SHP77 (cell line): ENCODE measurements at places on chromosomes 3 and 15.

GRCh38 chr15:25882466-25882865 is 19.3 kb upstream of the ATP10A start:
- DNase-seq = no peak

DNA sequence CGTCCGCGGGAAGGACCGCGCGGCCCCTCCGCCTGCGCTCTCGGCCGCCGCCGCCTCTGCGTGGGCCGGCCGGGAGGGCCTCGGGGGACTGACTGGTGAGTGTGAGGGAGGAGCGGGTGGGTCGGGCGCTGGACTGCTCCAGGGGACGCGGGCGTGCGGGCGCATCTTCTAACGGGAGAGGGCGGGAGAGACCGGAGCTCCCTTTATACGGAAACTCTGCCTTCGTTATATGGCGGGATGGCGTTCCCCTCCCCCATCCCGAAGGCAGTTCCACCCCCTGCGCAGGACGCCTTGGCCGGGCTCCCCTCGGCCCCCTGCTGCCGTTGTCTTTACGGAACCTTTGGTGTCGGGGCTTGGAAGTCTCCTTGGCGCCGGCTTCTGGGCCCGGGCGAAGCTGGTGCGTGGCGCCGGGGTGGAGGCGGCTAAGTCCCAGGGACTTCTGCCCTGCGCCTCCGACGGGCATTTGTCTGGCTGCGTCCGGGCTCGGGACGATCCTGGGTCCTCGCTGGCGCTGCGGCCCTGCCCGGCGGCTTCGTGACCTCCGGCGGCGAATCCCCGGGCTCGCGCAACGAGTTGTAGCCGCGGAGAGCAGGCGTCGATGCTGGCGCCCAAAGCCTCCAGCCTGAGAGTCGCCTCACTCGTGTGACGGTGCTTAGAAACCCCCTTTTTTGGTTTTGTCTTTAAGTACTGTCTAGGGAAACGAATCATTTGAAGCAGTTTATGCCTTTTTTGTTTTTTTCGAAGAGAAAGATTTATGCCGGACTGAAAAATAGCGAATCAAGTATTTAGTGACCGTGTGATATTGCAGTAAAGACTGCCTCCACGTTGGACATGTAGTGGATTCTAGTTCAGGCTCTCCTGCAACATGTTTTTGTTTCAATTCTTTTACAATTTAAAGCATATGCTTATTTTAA is 623 bp downstream of the ZNF639 start:
- peak; percentile 46 for DNase-seq

- no peak for DNase-seq
Measured at GRCh38 chr15:68436680-68437079, 4.7 kb upstream of the ITGA11 start.

DNA sequence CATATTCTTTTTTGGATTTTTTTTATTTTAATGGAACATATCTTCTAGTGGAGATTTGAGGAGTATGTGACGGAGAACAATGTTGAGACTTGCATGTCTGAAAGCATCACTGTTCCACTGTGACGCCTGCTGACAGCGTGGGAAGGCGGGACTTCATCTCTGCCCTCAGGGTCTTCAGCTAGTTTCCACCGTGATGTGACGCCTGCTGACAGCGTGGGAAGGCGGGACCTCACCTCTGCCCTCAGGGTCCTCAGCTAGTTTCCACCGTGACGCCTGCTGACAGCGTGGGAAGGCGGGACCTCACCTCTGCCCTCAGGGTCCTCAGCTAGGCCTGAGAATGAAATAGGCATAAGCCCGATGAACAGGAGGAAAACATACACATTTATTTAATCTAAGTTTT is 70.7 kb downstream of the LMLN start:
- DNase-seq = no peak

DNA sequence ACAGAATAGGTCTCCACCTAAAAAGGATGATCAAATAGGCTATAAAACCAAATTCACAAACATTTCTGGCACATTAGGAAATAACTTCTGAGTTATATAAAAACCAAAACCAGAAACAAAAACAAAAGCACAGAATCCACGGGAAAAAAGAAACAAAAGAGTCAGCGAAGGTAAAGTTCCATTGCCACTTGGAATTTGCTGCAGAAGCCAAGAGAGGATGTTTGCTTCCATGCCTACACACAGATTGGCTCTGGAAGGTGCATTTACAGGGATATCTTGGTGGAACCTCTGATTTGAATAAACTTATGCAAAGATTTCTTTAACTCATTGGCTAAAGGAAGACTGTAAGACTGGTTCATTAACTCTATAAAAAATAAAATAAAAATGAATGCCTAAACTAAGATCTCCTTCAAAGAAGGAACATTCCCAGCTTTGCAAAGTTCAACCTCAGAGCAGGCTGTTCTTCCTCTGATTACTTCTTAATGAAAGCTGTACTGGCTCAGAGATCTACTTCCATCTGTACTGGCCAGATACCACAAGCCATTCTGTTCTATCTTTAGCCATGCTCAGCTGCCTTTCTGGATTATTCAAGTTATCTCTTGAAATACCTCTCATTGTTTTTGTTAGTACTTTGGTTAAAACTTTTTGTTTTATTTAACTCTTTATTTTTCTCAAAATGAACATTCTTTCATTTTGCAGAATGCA is 537.5 kb upstream of the CCDC54 start:
- no peak for DNase-seq

- no peak for DNase-seq
Measured at GRCh38 chr3:143024351-143024960, 23.1 kb downstream of the U2SURP start.

- no peak for DNase-seq
Measured at GRCh38 chr3:109642025-109642424, 304.7 kb upstream of the DPPA4 start.

DNA sequence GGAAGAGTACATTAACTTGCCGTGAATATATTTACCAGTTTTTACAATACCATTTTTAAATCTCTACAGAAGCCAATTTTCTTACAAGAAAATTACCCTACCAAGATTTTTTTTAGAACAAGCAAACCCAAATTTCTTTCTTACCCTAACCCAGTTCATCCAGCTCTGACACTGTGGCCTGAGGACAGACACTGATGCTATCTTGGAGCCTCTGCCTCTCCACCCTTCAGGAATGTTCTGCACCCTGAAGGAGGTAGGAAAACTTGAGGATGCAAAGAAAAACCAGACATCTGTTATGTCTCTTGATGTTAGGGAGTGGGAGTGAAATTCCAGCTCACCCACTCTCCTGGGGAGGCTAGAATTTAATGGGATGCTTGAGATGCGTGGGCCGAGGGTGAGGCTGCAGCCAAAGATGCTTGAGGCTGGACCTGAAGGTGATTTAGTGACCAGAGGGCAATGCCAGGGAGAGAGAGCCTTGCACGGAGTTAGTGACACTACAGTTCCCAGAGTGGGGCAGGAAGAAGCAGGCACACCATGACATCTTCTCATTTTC is 69.9 kb downstream of the LIPC start:
- no peak for DNase-seq

DNA sequence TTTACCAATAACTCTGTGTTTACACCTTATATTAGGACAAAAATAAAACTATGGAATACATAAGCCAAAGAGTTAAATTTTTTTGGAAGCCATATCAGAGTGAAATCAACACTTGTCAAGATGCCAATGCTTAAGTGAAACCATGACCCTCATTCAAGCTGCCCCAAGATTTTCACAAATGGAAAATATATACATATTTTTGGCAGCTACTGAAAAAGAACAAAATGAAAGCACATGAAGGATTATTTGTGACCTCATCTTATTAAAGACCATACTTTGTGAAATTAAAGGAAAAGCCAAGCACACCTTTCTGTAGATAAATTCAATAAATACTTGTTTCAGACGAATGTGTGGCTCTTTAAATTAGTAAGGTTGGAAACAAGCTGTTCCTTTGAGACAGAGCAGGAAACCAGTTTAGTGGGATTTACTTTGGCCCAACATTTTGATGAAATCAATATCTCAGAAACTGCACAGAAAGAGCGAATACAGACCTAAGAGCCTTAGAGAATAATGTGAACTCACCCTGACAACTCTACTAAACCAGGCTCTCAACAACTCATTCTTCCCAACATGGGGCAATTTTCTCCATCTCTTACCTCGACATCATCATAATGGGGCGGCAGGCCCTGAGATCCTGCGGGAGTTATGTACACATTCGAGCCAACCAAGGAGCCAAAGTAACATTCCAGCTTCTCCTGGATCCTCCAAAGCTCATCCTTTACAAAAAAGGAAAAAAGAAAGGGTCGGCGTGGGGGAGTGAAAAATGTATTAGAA is 11.1 kb downstream of the RIOX2 start:
- no peak for DNase-seq

DNA sequence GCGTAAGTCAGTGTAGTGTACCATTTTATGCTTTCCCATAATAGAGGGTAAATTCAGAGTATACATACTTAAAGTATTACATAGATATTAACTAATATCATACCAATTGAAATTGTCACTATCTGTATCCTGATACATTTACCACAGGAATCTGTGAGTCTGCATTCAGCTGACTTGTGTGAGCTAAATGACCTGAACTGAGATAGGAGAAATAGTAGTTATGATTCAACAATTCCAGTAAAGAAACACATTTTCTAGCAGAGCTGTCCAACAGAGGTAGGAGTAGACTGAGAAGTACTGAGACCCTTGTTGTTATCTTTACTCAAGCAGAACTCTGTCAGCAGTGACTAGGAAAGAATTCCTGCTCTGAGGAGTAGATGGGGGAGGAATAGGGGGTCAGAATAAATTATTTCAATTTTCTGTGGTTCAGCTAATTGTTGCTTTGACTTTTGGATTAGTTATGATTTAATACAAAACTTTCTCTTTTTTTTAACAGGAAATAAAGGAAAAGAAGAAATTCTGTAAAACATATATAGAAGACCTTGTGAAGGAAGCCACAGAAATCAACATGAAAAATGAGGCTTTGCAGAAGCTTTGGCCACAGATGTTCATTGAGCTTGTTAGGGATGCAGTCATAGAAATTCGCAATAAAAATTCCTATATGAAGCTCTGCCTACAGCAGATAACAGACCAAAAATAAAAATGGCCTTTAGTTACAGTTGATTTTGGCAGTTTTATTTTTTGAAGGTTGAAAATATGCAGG is 66.2 kb upstream of the THSD4 start:
- no peak for DNase-seq

- no peak for DNase-seq
Measured at GRCh38 chr3:141335531-141336061, 32.7 kb upstream of the ZBTB38 start.

- DNase-seq = no peak
Measured at GRCh38 chr3:127275287-127275781, 12.5 kb downstream of the PRR20G start.

GRCh38 chr15:92519709-92520108 is 126.0 kb downstream of the ST8SIA2 start:
- no peak for DNase-seq

DNA sequence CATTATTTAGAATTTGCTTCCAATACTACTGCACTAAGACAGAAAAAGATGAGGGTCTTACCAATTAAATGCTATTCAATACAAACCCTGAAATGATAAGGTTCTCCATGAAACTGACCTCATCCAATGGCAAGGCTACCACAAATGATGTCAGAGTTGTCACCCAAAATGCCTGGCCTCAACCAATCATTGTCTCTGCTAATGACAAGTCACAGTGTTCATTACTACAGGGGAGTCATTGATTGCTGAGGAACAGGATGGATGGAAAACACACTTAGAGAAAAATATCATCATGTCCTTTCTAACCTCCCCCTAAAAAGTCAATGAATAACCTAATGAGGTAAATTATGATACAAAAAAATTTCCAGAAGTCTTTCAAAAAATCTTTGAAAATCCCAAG is 91.0 kb downstream of the FOXP1 start:
- no peak for DNase-seq

DNA sequence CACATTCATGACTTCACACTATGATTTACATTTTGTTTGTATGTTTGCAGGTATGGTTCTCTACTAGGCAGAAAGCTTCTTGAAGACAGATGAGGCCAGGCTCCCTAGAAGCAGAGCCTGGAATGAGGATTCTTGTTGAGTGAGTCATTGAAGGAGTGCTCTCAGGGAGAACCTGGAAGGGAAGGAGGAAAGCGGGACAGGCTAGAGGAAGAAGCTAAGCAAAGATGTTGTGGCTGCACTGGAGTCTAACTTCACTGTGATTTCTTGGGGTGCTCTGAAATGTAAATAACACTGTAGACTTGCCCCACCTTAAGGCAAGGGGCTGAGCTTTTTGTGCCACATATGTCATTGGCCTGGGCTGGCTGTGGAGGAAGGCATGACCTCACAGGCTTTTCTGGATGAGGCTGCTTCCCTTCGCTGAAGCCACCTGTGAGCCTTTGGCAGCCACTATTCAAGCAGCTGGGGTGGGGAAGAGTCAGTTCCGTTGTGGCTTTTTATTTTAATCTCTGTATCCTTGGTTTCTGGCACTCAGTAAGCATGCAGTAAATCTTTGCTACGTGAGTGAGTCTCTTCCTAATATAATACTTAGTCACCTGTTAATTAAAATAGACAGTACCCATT is 307.3 kb downstream of the SV2B start:
- DNase-seq = no peak

DNA sequence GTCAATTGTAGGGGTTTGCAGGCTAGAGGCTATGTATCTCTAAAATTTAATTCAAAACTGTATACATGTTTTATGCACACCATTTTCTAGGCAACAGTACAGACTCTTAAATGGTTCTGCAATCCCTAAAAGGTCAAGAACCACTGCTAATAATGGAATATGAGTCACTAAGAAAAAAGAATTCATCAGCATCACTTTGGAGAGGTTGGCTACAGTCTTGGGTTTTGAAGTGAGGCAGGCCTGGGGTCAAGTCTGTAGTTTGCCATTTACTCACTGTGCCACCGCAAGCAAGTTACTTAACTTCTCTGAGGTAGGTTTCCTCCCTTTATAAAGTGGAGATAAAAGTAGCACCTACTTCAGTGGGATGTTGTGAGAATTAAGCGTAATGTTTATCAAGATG is 33.7 kb downstream of the THRB start:
- DNase-seq = no peak

- no peak for DNase-seq
Measured at GRCh38 chr3:53845881-53846133, 412 bp downstream of the CHDH start.

- no peak for DNase-seq
Measured at GRCh38 chr15:82788496-82788895, 17.4 kb downstream of the FSD2 start.

DNA sequence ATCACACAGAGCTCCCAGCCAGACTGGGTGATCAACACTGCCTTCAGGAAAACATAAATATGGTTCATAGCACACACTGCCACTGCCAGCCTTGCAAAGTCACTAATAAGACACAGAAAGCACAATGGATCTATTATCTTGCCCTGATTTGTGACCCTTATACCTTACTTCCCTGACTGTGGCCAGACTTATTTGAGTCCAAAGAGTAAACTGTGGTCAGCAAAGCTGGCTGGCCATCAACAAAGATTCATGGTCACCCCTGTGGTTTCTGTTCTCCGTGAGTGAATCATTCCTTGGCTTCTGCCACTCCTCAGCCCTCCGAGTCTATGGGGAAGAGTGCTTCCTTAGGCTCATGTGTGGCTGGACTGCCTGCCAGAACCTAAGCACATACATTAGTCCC is 437.7 kb downstream of the RAP2B start:
- DNase-seq = no peak
